ENCODE measurements at places on chromosomes 12 and 14. TPM values are rescaled to one million over a fixed set of nuclear protein-coding genes. Genes with fewer than 3 reads are reported as not detected.

PYGL gene
- total RNA-seq: 46.6 TPM

- H3K27me3 ChIP-seq: no peaks in the 10 kb centered on the region
- H3K27ac ChIP-seq: no peak overlapping the region
- no peaks in the 10 kb centered on the region for H3K4me1 ChIP-seq
- H3K36me3 ChIP-seq: no peaks in the 10 kb centered on the region
- H3K4me3 ChIP-seq: no peak overlapping the region
Observed at GRCh38 chr14:101113108-101113612, 209.6 kb upstream of the RTL1 start.

DNA sequence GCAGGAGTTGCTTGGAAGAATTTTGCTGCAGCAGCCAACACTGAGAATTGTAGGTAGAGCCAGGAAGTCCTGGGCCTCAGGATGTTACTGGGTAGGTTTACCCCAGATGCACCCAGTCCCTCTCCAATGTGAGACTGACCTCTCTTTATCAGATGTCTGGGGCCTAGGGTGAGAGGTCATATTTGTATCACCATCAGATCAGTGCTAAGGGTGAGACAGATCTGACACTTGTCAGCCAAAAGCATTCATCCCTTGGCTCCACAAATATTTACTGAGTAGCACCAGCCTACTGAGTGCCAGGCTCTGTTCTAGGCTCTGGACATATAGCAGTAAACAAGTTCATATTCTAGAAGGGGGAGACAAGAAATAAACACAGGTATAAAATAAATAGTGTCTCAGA, 4.3 kb downstream of the TROAP start:
- peaks cover 8% of the 10 kb centered on the region for H3K4me1 ChIP-seq
- H3K27ac ChIP-seq: no peak overlapping the region
- no peak overlapping the region for H3K4me3 ChIP-seq
- no peak for DNase-seq
- H3K27me3 ChIP-seq: no peaks in the 10 kb centered on the region

TAS2R50 gene
- total RNA-seq: 1.5 TPM

DNA sequence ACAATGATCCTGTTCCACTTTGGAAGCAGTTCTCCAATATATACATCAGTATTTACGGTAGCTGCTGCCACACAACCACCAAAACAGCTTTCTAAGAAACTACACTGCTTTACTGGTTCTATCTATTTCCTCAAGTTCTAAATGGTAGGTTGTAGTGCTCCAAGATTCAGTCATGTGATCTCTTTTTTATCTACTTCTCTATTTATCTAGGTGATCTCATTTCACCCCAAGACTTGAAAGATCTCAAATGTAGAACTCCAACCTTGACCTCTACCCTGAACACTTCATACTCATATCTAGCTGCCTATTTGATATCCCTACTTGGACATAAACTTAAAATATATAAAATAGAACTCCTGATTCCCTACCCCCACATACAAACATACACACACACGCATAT, 133.9 kb upstream of the RAP1B start:
- H3K4me3 ChIP-seq: no peak overlapping the region
- H3K27ac ChIP-seq: no peak overlapping the region
- H3K27me3 ChIP-seq: no peaks in the 10 kb centered on the region
- no peak for DNase-seq
- no peaks in the 10 kb centered on the region for H3K36me3 ChIP-seq
- H3K4me1 ChIP-seq: no peaks in the 10 kb centered on the region

LBHD2 gene
- total RNA-seq: not detected

GRCh38 chr12:130978785-130979184, 25.1 kb downstream of the ADGRD1 start:
- no peaks in the 10 kb centered on the region for H3K36me3 ChIP-seq
- no peaks in the 10 kb centered on the region for H3K4me1 ChIP-seq
- H3K27ac ChIP-seq: no peak overlapping the region
- H3K27me3 ChIP-seq: no peaks in the 10 kb centered on the region

GRCh38 chr12:26187014-26187798, 8.2 kb upstream of the SSPN start:
- DNase-seq: no peak
- H3K4me3 ChIP-seq: no peak overlapping the region
